ENCODE measurements at places on chromosomes 2 and 18. TPM values are rescaled to one million over a fixed set of nuclear protein-coding genes. Genes with fewer than 3 reads are reported as not detected.

The SFTPB gene
- total RNA-seq, result not detected

The RGPD3 gene
- total RNA-seq, result not detected

GRCh38 chr2:237016121-237016915 is 69.4 kb upstream of the COPS8 start:
- no peak for DNase-seq

- DNase-seq, result no peak
Measured at GRCh38 chr2:187377340-187377739, 70.7 kb downstream of the CALCRL start.

- DNase-seq, result no peak
Measured at GRCh38 chr2:128696421-128696820, 377.8 kb upstream of the HS6ST1 start.

DNA sequence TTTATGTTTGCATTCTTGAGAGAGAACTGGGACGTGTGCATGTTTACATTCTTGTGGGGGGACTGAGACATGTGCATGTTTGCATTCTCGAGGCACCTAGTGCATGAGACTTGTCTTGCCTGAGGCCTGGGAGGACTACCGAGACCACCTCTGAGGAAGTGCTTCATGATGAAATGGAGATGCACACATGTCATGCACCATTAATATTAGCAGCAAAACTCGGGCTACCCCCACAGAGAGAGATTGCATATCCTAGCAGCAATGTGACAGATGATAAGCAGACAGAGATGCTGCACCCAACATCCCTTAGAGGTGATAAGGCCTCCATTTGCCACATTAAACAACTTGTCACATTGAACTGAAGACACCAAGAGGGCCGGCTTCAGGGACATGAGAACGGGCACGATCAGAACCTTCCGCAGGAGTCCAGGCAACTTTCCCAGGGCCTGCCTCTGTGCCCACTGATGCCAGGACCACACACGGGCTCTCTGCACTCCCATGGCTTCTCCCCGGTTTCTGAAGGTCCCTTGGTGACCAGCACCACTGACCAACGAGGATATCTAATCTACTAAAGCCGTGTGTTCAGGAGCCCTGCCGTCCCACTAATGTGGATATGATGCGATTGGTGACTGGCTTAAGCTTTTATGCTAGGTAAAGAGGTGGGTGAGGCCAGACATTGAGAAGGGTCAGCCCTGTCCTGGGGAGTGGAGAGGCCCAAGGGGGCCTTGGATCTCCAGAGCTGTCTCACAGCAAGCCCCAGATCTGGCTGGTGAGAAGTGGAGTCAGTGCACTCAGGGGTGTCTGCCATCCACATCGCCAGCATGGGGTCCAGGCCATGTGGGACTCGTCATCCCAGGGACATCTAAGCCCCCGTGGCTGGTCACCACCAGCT is 208.3 kb downstream of the NDUFA10 start:
- DNase-seq, result no peak

The EPHA4 gene
- total RNA-seq, result 110 TPM

The SERPINB12 gene
- total RNA-seq, result not detected

DNA sequence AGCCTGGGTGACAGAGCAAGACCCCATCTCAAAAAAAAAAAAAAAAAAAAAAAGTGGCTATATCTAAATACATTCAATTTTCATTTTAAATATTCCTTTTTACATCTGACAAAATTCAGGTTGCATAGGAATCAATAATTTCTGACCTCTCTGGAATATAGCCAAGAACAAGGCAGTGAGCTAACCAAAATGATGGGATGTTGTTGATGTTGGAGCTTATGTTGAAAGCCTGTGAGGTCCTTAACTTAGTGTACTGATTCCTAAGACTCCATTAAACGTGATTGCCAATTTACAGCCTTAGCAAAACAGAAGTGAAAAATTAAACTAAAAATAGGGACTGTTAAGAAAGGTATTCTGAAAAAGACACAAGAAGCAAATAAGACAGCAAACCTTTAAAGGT is 109.6 kb downstream of the MEP1B start:
- no peak for DNase-seq

DNA sequence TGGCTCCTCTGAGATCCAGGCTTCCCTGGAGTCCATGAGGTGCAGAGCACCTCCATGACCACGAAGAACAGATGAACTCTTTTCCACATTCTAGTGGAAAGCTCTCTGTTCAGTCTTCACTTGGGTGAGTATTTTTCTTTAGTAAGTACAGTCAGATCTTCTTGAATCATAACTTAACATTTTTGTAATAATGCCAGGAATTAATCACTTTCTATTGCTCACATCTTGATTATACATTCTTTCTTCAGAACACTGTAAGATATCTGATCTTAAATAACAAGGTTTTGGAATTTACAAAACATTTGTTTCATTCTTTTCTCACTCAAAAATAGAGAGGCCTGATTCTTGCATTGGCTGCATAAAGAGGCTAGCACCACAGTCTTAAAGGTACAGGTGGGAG is 45.4 kb upstream of the RND3 start:
- DNase-seq, result no peak

DNA sequence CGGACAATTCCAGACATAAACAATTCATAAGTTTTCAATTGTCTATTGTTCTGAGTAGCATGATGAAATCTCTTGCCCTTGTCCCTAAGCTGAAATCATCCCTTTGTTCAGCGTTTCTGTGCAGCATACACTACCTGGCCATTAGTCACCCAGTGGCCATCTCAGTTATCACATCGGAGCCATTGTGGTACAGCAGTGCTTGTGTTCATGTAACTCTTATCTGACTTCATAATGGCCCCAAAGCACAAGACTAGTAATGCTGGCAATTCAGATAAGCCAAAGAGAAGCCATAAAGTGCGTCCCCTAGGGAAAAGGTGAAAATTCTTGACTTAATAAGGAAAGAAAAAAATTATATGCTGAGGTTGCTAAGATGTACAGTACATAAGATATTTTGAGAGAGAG is 127.2 kb downstream of the FHOD3 start:
- DNase-seq, result peak; percentile 25

The CFAP65 gene
- total RNA-seq, result not detected

DNA sequence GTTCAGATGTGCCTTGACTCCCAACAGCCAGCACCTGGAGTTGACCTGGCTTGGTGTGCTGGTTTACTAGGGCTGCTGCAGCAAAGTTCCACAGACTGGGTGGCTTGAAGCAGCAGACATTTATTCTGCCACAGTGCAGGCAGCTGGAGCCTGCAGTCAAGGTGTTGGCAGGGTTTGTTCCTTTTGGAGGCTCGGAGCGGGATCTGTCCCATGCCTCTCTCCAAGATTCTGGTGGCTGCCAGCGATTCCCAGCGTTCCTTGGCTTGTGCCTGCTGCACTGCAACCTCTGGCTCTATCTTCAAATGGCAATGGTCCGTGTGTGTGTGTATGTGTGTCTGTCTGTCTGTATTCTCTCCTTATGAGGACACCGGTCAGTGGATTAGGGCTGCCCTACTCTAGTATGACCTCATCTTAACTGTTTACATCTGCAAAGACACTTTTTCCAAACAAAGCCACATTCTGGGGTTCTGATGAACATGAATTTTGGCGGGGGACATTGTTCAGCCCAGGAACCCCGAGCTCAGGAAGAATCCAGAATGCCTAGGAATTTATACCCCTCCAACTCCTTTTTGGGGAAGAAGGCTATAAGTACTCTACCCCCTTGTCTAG is 44.7 kb upstream of the TMEM131 start:
- no peak for DNase-seq

GRCh38 chr2:68766376-68766845 is 31.8 kb downstream of the ARHGAP25 start:
- DNase-seq, result peak; percentile 57

GRCh38 chr2:10926191-10926820 is 14.6 kb downstream of the KCNF1 start:
- no peak for DNase-seq

DNA sequence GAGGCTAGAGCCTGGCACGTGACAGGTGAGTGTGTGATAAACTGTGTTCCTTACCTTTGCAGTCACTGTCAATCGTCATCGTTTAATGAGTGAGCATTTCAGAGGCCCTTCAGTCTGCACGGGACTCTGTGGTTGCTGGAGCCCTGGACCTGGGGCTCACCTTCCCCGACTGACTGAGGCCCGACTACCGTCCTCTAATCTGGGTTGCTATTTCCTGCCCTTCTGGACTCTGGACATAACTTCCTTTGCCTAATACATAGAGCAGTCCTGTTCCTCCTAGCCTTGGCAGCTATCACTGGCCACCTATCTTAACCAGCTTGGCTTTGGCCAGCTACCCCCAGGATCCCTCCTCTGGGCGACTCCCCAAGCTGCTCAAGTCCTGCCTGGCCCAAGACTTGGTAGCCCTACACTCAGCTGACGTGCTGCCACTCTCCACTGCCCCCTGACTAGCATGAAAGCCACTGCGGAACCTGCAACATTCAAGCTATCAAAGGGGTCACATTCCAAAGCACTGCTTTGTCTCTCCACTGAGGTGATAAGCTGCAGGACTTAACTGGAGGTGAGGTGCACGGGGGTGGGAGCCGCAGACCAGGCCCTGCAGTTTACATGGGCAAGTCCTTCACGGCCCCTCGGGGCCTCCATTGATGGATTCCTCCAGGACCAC is 11.1 kb upstream of the RAB17 start:
- DNase-seq, result no peak

GRCh38 chr2:189557373-189557772 is 23.2 kb downstream of the SLC40A1 start:
- no peak for DNase-seq

- no peak for DNase-seq
Measured at GRCh38 chr2:231716666-231717280, 8.4 kb downstream of the PTMA start.

DNA sequence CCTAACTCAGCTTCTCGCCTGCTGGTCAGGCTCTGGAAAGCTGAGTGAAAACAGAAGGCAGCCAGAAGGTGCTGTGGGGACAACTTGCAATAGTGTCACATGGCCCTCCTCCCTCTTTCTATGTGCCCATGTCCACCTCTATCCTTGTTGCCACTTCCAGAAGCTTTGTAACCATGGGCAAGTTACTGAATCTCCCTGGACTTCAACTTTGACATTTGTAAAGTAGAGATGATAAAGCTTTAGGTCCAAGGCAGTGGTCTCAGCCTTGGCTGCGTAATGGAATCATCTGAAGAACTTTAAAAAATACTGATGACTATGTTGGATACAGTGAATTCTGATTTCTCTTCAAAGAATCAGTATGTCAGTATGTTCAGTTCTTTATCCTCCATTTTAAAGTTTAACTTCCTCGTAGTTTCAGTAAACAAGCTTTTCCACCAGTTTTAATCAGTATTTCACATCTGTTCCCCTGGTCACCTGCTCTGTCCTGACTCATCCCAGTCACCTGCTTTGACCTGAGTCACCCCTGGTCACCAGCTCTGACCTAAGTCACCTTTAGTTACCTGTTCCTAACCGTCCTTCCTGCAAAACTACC is 245.2 kb upstream of the STON1 start:
- no peak for DNase-seq

- DNase-seq, result no peak
Measured at GRCh38 chr2:100840519-100840918, 20.6 kb downstream of the NPAS2 start.

The NTSR2 gene
- not detected for total RNA-seq

DNA sequence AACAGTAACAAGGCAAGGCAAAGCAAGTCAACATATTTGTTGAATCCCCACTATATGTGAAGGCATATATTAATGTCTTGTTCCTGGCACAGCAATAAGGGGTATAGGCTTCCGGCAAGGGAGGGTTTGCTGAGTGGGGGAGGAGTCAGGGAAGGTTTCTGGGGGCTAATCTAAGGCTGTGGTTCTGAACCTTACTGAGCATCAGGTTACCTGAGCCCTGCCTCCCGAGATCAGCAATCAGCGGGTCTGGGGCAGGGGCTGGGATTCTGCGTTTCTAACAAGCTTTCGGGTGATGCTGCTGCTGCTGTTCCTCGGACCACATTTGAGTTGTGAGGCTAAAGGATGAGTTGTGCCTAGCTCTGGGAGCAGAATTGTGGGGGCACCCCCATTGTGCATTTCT is 401.7 kb upstream of the SPRED2 start:
- DNase-seq, result no peak

The UGT1A5 gene
- not detected for total RNA-seq

DNA sequence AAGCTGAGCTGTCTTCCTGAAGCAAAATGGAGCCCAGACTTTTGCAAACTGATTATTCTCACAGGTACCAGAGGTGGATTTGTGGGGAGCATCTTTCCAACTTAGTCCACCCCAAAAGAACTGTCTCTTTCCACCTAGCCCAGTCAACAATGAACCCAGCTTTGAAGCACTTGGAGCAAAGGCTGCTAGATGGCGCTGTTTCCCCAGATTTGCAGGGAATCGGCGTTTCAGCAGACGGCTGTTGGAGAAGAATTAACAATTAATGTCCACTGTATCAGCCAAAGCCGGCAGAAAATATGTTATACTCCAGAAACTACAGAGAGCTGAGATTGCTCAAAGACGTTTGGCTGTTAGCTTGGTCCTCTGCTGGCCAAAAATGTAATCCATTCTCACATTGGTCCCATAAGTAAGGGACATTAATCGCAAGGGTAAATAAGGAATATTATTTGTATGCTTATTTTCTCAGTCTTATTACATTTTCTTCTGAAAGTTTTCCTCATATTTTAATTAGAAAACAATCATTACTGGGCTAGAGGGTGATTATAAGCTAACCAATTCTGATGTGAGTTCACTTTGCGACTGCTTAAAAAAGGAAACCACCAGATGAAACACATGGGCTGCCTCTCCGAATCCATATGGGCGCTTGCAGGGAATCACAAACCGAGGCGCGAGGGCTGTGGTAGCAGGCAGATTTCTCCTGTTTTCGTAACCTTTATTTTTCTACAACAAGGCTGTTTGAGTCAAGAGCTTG is 423.8 kb upstream of the MEX3C start:
- DNase-seq, result peak; percentile 40

The SNED1 gene
- 2.6 TPM for total RNA-seq

The NDUFB3 gene
- 136 TPM for total RNA-seq

- DNase-seq, result no peak
Measured at GRCh38 chr2:101931402-101931801, 60.4 kb upstream of the IL1R2 start.

GRCh38 chr2:221502270-221503010 is 69.7 kb downstream of the EPHA4 start:
- no peak for DNase-seq

- DNase-seq, result no peak
Measured at GRCh38 chr2:54750040-54750439, 26.6 kb downstream of the EML6 start.

GRCh38 chr2:216179015-216179414 is 69.9 kb downstream of the XRCC5 start:
- DNase-seq, result no peak

The LYPD1 gene
- total RNA-seq, result 37.9 TPM

DNA sequence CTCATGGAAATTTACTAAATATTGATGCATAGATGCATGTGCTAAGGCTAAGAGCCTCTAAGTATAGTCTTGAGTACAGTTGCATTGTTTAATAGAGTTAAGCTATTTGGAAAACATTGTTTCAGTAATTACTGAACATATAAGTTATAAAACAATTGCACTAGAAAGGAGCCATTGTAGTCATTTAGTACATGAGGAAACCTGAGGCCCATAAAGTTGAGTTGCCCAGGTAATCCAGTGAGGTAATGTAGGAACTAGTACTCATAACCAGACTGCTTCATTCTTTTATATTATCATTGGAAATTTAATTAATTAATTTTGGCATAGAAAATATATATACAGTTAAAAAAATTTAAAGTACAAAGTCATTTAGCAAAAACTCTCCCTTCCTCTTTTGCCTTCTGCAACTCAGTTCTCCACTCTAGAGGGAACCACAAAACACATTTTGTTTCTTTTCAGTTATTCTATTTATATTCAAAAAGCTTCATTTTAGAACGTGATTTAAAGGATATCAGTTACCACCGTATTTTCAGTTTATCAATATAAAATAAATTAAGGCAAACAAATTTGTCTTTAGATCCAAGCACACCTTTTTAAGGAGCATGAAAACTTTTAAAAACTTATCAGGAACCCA is 27.8 kb upstream of the TBR1 start:
- no peak for DNase-seq

The IL1R2 gene
- total RNA-seq, result 3.3 TPM

The CELF4 gene
- not detected for total RNA-seq

The POTEJ gene
- not detected for total RNA-seq

All from H4 (cell line).